Fibroblast of skin of left quadriceps (primary cell): ENCODE measurements at places on chromosomes 1 and 21.

GRCh38 chr1:233904633-233905415 is at the start of gene SLC35F3:
SLC35F3 (plus strand) TSS chr1:233904676.
- no peak for DNase-seq

DNA sequence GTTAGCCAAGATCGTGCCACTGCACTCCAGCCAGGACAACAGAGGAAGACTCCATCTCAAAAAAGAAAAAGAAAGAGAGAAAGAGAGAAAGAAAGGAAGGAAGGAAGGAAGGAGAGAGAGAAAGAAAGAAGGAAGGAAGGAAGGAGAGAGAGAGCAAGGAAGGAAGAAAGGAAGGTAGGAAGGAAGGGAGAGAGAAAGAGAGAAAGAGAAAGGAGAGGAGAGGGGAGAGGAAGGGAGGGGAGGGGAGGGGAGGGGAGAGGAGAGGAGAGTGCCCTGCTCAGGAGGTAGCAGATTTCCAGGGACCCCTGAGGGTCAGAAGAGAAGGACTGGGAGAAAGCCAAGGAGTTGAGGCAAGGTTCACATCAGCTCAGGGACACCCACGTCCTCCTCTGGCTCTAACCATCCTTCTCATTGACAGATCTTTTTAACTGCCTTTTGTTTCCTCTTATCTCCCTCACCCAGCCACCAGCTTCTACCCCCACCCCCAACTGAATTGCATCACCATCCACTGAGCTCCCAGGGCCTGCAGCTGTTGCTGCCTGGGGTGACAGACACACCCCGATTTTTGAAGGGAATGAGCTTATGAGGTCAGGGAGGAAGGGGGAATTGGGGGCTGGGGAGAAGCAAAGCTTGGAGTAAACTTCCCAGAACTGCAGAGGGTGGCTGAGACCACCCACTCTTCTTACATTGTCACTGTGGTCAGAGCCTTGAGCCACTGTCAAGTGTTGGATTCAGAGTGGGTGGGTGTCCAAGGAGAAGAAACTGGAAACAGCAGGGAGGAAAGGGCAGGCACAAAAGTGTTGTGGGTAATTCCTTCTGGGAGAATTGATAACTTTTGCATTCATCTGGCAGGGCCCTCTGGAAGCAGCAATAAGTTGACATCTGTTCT is 91.6 kb downstream of the GLUL start:
- no peak for DNase-seq

DNA sequence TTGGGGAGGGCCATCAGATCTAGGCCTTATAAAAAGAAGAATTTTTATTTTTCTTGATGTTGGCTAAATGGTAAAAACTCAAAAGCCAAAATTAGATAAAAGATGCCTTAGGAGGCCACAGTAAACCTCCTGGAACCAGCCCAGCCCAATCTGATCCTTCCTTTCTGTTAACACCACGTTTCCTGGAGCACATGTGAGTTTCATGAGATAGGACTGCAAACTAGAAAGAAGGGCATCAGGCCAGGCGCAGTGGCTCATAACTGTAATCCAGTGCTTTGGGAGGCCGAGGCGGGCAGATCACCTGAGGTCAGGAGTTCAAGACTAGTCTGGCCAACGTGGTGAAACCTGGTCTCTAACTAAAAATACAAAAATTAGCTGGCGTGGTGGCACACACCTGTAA is 6.7 kb downstream of the HSF2BP start:
- no peak for DNase-seq

GRCh38 chr21:14591377-14591776 is 45.3 kb upstream of the SAMSN1 start:
- no peak for DNase-seq

GRCh38 chr1:88466011-88466410 is 218.1 kb upstream of the PKN2 start:
- DNase-seq = no peak

DNA sequence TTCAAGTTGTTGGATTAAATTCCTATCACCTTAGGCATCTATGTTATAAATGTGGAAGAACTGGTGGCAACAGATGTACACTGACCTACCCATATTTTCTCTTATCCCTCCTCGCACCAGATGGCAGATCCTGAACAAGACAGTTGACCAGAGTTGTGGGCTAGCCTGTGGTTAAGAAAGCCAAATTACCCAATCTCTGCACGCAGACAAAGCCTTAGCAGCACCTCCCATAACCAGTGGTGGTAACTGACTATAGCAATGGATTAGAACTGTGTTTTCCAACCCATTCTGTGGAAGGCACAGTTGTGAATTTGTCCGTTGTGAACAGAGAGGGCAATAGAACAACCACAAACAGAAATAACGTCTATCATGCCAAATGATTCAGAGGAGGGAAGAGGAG is 20.6 kb downstream of the ABCB10 start:
- DNase-seq = no peak

DNA sequence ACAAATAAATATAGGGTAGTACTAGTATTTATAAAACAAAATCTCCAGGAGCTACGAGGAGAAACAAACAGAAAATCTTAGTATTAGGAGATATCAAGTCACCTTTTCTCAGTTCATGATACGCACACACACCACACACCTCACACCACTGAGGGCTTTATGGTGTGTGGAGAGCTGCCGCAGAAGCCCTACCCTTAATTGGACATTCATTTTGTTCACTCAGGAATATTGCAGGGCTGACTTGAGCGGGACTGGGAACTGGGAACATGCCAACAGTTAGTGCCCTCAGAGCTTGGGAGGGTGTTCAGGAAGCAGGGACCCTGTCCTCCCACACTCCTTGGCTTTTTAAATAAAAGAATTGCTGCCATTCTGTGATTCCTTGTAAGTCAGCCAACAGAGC is 386.8 kb downstream of the RYR2 start:
- DNase-seq = no peak

GRCh38 chr21:36310016-36310415 is 10.0 kb upstream of the MORC3 start:
- no peak for DNase-seq

DNA sequence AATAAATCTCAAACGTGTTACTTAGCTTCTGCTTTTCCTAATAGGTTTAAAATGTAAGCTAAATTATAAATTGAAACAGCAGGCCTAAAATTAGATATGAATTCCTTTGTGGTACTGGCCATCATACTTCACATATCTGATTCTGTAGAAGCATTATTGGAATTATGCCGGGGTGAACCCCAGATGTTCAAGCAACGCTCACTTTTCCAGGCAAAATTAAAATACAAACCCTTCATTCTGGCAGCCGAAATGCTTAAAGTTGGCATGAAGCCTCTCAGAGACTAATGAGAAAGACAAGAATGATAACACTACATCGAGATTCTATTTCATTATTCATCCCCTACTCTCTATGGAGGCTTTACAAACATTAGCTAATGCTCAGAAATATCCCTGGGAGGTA is 1352.7 kb upstream of the ADGRL2 start:
- DNase-seq = peak; percentile 22

DNA sequence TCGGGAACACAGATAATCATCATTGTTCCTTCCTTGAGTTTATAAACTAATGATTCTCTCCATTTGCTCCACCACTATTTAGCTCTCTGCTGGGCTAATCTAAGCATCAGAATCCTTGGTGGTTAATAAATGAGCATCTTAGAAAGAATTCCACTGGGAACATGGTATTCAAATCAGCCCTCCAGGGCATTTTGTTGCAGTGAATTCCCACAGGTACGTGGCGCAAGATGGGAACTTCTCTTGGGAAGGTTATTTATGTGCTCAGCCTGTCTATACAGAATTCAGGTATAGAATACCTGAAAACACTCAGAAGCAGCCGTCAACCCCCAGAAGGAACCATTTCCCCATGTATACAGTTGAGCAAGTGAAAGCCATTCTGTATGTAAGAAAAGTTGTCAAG is 131.5 kb downstream of the NTNG1 start:
- no peak for DNase-seq

- no peak for DNase-seq
Observed at GRCh38 chr1:66445492-66446181, 88.3 kb upstream of the SGIP1 start.

GRCh38 chr1:180136331-180136967 is 18.2 kb upstream of the QSOX1 start:
- DNase-seq = no peak

DNA sequence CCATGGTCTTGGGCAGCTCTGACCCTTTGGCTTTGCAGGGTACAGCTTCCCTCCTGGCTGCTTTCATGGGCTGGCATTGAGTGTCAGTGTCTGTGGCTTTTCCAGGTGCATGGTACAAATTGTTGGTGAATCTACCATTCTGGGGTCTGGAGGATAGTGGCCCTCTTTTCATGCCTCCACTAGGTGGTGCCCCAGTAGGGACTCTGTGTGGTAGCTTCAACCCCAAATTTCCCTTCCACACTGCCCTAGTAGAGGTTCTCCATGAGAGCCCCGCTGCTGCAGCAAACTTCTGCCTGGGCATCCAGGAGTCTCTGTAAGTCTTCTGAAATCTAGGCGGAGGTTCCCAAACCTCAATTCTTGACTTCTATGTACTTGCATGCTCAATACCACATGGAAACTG is 494.5 kb upstream of the LRRC7 start:
- DNase-seq = no peak

DNA sequence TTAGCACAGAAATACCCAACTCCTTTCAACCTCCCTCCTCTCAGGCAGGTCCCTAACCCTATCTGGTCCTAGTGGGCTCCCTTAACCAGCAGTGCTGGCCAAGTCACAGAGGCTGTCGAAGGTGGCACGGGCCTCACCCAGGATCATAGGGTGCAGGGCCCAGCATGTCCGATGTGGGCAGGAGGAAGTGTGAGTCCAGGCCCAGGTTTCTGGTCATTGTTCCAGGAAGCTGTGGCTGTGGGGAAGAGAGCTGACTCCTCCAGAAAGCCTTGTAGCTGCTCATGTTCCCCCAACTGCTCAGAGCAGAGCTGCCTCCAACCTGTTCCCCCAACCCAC is 2.4 kb downstream of the CCDC17 start:
- no peak for DNase-seq

DNA sequence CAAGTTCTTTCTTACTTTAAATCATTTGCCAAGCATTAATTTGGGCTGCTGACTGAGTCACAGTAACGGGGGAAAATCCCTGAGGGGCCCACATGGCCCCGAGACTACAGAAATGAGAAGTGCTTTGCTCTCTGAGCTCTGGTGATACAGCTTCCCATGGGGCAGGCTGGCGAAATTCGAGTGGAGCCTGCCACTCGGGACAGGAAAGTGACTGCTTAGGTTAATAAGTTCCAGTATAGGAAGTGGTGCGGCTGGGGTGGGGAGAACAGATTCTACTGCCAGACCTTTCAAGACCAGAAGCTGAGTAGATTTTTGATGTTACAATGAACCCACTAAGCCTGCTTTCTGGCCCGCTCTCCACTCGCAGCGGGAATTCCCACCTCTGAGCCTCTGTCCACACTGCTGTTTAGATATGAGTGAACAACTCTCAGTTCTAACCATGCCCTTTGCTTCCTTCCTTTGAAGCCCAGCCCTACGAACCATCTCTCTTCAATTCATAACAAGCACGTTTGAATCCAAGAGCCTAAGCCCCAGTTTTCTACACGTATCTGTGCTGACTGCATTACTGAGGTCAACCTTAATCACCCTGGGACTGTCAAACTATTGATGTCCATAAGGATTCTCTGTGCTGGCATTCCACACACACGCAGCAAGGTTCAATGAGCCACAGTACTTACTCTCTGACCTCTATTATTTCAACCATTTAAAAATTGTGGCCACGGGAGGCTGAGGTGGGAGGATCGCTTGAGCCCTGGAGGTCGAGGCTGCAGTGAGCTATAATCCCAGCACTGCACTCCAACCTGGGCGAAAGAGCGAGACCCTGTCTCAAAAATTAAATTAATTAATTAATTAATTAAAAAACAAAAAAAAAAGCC is 9.6 kb downstream of the ZBTB17 start:
- no peak for DNase-seq

GRCh38 chr1:226108935-226109828 is 46.7 kb downstream of the H3-3A start:
- no peak for DNase-seq

DNA sequence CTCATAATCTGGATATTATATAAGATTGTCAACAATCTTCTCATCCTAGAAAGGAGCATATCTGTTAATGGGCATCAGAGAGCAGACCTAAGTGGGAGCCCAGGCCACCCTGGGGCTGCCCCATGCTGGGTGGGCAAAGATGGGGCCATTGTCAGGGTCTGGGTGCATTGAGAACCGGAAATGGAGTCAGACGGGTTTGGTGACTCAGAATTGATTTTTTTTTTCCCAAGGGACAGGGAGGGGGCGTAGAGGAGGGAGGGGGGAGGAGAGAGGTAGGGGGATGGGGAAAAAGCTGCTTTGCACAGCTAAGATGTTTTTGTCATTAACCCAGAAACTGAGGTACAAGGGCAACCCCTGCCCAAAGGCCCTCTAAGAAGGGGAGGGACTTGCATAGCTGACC is 1.3 kb downstream of the ATXN7L2 start:
- DNase-seq = no peak

DNA sequence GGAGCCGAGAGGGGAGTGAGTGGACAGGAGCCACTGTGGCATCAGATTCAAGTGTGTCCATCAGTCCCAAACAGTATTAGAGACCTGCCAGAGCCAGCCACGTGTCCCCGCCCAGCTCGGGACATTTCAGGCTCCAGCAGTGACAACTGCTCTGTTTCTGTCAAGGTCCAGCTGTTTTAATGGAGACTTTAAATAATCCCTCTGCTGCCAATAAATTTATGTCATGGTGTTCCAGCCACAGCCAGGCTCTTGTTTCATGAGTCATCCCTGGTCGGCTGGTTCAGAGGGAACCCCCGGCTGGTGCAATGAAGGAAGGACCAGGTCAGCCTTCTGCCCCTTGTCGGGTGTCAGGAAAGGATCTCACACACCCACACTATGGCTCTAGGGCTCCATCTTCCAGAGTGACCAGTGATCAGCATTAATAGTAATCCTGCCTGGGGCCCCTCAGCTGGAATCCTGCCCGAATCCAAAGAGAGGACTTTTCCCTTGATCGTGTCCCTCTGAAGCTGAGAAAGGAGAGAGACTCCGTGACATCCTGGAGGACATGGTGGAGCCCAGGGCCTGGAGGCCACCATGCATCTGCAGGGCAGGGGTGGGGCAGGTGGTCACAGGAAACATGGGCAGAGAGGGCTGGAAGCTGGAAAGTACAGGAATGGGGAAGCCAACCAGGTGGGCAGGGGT is 197.3 kb downstream of the MATN1 start:
- DNase-seq = peak; percentile 26

GRCh38 chr1:24909388-24909898 is 20.6 kb downstream of the RUNX3 start:
- DNase-seq = no peak

GRCh38 chr21:29829564-29830275 is 110.1 kb downstream of the GRIK1 start:
- no peak for DNase-seq

DNA sequence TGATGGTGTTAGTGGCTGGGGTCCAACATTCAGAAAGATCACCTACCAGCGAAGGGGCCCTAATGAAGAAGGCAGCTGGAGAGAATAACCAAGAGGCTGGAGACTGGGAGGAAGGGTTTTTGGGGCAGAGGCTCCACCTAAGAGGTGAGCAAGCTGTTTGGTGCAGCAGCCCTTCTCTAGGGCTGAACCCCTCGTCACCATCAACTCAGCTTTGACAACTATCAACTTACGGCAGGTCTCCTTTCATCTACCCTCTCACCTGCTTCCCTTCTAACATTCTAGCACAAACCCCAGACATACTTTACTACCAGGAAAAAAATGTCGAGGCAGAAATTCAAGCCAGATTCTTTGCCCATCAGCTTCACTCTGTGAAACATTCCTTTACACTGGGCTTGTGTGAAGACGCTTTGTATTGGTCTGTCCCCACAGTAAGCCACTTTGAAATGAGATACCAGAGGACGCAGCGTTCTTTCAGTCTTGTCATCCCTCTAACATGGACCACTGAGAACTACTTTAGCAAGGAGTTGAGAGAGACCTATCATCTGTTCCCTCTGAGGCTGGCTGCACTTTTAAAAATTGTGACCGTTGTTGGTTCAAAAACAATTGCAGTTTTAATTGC is 84.6 kb downstream of the RAVER2 start:
- no peak for DNase-seq
